NCI-H2171 treated with DMSO at 0.1 percent for 48 hours (cell line): ENCODE measurements at places on chromosomes 3 and 15.

GRCh38 chr3:130702985-130703384, 43.6 kb downstream of the PIK3R4 start:
- DNase-seq: no peak

- DNase-seq: no peak
These were observed 11.9 kb upstream of the PARL start for GRCh38 chr3:183896610-183897009.

GRCh38 chr15:52727815-52728214, 48.6 kb upstream of the ATOSA start:
- peak; percentile 15 for DNase-seq

GRCh38 chr3:194300382-194300758, 50.8 kb downstream of the CPN2 start:
- DNase-seq: no peak

DNA sequence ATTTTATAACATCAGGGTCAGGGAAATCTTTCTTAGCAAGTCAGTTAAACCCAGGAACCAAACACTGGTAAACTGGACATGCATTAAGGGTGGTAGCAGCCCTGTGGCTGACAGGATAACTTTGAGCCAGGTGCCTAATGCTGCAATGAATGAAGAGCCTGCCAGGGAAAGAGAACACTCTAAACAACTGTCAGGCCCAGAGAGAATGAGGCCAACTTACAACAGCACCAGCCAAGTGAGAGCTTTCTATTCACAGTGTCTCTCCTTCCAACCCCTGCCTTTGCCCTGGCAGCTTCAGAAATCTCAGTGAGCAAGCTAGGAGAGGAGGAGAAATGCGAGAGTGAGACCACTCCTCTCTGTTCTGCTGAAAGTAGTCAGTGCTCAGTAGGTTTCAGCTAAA, 50.4 kb upstream of the ATP2C1 start:
- no peak for DNase-seq

DNA sequence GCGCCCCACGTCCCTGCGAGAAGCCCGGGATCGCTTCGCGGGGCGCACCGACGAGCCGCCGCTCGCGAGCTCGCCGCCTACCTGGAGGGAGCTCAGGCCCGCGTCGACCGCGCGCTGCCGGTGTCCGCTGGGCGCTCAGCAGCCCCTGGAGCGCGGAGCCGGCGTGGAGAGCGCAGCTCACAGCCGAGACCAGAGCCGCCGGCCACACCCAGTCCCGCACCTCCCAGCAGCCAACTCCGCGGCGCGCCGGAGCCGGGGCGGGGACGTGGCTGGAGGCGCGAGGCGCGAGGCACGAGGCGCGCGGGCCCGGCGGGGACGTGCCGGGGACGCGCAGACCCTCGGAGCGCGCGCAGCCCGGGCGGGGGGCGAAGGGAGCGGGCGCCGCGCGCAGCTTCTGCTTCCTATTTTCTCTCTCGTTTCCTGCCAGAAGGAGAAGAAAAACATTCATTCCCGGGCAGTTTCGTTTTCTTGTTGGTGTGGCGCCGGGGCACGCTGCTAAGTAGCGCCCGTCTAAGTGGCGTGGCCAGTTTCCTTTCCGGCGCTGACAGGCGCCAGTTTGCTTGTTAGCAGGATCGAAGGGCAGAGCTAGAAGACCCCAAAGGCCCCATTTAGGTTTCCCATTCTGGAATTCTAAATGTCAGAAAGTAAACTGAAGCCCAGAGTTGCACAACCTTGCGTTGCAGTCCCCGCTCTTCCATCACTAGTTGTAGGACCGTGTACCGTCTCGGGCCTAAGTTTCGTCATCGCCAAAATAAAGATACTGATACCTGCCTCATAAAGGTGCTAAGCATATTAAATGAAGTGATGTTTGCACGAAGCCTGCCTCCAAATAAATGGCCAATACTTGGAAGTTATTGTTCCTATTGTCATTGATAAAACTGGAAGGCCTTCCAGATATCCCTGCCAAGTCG, at the start of gene GNB4:
Gene GNB4, minus strand, starts transcription at position 206 of the 911 bp plus-strand sequence. CDS start 25,270 bp downstream, outside the sequence.
- peak; percentile 68 for DNase-seq

- DNase-seq: peak; percentile 92
These were observed at the start of gene SCG5 for GRCh38 chr15:32641517-32642059. TSS of gene SCG5 (plus strand) at chr15:32641710. CDS start at chr15:32643593, 1,883 bp downstream.
